ENCODE measurements at places on chromosomes 7 and 10.
A peak's percentile ranks its signal among the peaks of the same experiment; 100 is the strongest.

GRCh38 chr7:100753750-100754149, 20.4 kb downstream of the ZAN start:
- no peak for DNase-seq

DNA sequence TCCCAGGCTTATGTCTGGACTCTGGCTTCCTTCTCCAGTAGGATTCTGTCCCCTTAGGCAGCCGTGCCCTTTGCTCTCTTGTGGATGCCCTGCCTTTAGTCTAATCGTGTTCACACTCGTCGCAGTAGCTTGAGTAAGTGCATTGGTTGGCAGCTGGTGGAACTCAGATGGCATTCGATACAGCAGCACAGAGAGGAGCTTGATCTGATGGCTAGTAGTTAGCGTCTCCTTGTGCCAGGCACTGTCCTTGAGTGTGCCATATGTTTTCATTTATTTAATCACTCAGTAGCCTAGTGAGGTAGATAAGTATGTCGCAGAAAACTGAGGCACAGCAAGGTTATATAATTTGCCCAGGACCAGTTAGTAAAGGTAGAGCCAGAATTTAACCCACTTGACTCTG, 18.2 kb upstream of the PARP12 start:
- DNase-seq, result no peak

DNA sequence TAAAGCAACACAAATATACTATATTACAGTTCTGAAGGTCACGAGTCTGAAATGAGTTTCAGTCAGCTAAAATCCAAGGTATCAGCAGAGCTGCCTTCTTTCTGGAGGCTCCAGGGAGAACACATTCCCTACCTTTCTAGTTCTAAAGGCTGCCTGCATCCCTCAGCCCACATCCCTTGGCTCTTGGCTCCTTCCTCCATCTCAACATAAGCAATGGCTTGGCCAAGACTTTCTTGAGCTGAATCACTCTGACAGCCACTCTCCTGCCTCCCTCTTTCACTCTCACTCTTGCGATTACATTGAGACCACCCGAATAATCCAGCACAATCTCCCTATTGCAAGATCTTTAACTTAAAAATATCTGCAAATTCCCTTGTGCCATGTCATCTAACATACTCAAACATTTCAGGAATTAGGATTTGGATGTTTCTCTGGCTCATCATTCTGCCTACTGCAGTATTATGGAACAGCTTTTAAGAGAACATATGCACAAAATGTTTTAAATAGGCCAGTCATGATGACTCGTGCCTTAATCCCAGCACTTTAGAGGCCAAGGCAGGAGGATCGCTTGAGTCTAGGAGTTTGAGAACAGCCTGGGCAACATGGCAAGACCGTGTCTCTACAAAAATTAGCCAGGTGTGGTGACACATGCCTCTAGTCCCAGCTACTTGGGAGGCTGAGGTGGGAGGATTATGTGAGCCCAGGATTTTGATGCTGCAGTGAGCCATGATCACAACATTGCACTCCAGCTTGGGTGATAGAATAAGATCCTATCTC, 144.2 kb upstream of the VSTM2A start:
- no peak for DNase-seq

- DNase-seq, result no peak
These were observed 18.3 kb upstream of the BTBD16 start for GRCh38 chr10:122252805-122253204.

DNA sequence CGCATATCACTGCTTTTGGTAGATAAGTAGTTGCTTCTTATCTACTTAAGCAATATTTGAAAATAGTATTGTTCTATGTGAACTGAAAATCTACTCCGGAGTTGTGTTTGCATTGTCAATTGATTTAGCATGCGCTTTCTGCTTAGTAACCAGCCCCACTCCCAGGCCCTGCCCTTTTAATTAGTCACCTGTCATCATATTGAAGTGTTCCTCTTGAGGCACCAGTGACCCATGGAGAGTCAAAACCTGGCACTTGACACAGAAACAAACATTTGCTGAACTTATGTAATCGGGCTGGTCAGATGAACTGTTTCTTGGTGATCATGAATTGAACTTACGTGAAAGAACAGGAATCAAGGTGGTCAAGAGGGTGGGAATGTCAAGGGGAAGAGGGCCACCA, 27.8 kb upstream of the CDHR3 start:
- DNase-seq, result no peak

- DNase-seq, result no peak
These were observed 167.9 kb downstream of the CPEB3 start for GRCh38 chr10:92122941-92123450.

DNA sequence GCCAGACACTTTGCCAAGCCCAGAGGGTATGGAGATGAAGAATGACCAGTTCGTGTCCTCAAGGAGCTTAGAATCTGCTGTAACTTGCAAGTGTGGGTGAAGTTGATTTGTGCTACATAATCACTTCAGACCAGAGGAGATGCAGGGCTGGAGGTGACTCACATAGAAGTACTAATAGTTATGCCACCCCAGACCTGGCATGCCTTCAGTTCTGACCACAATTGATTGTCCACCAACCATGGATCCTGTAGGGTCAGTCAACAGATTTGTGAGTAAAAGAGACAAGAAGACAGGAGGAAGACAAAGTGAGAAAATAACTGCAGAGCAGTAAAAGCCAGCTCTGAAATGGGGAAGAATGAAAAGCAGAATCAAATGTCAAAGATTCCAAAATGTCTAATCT, 51.2 kb upstream of the BMPER start:
- DNase-seq, result no peak

- no peak for DNase-seq
These were observed 690.6 kb downstream of the LRMDA start for GRCh38 chr10:76122056-76122455.

- DNase-seq, result no peak
These were observed 388.1 kb downstream of the PLXNA4 start for GRCh38 chr7:132187869-132188789.

- DNase-seq, result peak; percentile 13
These were observed 570 bp upstream of the PRTFDC1 start for GRCh38 chr10:24952707-24953645.

- DNase-seq, result no peak
These were observed 117.5 kb upstream of the HGF start for GRCh38 chr7:81887098-81888090.

DNA sequence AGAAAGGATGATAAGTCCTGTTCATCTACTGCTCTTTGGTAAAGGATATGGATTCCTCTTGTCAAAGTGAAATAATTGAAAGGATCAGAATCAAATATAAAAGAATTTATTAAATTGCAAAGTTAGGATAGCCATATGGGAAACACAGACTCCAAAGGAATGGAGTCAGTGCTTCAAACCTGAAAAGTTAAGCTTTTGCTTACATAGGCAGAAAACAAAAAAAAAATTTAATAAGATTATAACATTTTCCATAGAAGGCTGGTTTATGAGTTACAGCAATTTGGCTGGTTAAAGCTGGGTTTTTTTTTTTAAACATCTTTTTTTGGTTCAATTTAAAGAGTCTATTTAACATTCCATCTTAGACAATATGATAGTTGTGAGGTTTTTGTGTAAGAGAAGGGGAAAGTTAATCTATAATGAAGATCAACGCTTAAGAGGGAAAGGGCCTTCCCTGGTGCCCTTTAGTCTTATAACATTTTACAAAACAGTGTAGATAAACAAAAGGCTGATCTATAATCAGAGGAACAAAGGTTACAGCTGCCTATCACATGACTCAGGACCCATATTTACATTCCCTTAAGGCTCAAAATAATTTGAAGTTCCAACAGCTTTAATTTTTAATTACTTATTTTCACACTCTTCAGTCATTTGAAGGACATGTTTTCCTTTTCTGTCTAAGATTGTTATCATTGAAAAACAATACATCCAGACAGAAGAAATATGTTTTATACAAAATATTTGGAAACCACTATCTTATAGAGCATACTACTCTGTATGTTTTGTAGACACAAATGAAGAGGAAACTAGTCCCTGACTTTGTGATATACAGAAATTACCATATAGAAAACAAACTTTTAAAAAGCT, 234.3 kb upstream of the MBL2 start:
- DNase-seq, result no peak

DNA sequence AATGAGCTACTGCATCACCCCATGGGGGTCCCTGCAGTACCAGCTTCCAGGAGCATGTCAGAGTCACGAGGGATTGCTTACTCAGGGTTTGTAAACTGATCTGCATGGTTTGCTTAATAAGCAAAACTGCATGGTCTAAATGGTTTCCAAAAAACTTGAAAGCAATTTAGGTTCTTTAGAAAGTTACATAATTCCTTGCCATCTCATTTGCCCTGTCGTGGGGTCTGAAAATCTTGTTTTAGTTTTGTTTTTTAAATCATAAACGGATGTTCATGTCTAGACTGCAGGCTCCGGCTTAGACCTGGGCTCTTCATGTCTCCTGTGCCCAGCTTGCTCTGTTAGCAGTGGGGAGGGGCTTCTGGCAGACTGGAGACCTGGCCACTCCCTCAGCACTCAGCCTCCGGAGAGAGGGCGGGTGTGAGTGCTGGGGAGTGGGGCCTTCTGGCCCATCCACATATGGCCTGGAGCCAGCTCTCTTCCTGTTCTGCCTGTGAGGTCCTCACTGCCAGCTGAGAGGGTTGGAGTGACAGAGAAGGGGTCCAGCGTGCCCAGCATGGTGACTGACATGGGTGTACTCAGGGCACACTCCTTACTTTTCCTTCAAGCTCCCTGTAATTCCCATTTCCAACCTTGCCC, 17.5 kb downstream of the PRF1 start:
- no peak for DNase-seq

DNA sequence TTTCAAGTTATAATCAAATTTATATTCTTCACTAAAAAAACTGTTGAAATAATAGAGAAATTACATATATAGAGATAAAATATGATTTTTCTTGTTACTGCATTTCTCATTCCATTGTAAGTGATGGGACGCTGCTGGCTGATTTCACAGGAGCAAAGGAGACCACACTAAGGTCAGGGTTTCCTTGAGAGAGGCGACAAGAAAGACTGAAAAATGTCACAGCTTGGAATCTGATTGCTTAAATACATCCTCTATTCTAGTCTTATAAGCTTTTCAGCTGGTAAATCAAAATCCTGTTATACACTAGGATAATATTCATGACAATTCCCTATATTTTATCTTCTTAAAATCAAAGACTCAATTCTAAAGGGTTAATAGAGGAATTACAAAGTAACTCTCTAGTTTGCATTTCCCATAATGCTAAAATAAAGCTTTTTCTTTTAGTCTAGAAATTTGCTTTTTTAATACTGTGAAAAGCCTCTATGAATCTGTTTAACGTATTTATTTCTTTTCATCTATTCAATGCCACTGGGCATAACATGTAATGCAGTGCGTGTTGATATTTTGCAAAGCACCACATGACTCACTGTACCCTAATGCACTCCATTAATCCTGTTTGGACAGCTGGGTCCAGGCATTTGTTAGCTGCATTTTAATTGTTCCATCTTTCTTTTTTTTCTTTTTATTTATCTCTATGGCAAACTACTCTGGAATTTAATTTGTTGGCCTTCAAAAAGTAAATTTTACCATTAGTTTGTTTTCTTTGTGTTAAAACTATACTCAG, 81.7 kb downstream of the RNF32 start:
- no peak for DNase-seq

GRCh38 chr10:49568235-49568634, 29.3 kb upstream of the ERCC6 start:
- DNase-seq, result no peak

DNA sequence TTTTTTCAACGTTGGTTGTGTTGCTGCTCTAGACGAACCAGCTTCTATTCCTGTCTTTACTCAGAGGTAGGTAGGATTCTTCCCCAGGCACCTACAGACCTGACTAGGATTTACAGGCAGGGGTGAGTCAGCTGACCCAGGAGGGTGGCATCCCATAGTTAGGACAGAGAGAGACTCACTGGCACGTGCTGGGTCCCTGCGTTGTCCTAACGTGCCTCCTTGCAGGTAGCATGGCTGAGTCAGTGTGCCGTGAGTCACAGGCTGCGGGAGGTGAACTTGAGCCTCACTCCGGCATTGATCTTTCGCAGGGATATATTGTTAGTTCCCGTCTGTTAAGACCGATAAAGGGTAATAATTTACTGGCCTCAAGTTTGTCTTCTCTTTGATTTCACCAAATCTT, 96.5 kb downstream of the PFKFB3 start:
- peak; percentile 10 for DNase-seq

- DNase-seq, result no peak
These were observed 31.0 kb upstream of the ABCB4 start for GRCh38 chr7:87506246-87507180.

GRCh38 chr7:54898659-54899340, 120.0 kb upstream of the EGFR start:
- DNase-seq, result no peak

- no peak for DNase-seq
These were observed 109.9 kb upstream of the ITGB1 start for GRCh38 chr10:33067917-33068316.

DNA sequence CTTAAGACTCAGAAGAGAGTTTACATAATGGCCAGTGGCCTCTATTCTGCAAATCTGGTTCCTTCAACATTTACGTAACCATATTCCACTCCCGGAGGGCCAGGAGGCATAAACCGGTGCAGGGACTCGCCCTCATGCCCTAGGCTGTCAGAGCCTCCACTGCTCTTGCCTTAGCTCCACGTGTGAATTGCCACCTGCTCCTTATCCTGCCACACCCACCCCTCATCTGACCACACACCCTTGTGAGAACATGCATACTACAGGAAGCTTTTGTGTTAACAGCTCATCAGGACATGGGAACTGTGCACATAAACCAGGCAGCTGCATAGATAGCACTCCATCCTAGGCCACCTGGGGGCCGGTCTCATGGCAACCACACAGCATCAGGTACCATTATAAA, 146.7 kb upstream of the PFKP start:
- no peak for DNase-seq

DNA sequence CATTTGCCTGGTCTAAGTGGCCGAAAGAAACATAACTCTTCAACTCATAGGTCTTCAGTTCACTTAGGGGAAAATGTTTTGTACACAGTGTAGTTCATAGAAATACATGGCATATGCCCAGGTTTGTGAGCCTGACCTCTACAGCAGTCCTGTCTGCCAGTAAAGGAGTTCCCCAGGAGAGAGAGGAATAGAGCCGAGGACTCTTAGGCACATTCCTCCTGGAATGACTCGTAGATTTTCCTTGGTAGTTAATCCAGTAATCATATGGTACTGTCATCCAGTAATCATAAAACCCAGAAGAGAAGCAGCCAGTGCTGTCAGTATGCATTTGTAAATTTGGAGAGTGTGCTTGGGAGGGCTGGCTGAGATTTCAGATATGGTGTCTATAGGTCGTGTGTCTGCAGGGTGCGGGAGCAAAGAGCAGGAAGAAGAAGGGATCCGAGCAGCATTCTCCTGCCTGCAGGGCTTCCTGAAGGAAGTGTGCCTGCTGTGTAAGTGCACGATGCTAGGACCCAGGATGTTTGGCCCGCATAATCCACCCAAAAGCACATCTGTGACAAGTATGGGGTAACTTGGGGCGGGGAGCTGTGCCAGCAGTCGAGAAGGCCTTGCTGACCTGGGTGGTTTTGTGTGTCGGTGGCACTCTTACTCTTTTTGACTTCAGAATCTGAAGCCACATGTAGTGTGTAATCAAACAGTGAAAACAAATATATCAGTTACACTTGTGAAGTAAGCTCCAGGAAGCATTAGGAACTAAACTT, 13.9 kb downstream of the EIF4H start:
- no peak for DNase-seq

GRCh38 chr10:131011936-131012640, 299.4 kb downstream of the TCERG1L start:
- no peak for DNase-seq

GRCh38 chr7:47635091-47636080, 53.5 kb upstream of the TNS3 start:
- no peak for DNase-seq
